ENCODE measurements at places on chromosomes 11 and 22.

DNA sequence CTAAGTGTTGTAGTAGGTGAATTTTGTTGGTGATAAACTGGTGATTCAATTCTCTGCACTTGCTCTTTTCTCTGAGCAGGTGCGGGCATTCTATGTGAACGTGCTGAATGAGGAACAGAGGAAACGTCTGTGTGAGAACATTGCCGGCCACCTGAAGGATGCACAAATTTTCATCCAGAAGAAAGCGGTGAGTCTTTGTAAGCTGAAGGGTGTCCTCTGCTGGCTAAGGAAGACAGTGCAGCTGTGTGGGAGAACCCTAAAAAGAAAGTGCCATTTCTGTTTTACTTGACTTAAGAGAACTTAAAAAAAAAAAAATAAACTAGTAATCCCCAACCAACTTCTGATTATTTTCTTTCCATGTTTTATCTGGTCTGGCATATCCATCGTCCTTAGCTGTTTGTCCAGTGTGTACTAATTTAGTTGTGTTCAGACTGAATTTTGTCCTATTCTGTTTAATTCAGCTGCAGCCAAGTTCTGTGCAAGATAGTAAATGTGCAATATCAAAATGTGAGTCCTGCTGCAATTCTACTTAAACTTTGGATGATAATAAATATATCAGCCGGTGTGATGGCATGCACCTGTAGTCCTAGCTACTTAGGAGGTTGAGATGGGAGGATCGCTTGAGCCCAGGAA is 29.6 kb downstream of the CAT start:
- DNase-seq: no peak

DNA sequence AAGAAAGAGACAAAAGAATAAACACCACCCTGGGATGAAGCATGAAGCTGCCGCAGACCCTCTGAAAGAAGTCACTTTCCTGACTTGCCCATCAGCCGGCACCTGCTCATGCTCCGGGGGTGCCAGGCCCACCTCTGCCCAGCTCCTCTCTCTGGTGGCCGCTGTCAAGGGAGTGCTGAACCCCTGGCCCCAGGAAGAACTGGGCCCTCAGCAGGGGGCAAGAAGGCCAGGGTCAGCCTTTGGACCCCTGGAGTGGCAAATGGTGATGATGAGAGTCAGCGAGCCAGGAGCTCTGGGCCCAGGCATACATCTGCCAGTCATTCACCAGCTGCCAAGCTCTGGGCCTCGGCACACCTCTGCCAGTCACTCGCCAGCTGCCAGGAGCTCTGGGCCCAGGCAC is 17.4 kb downstream of the TTLL8 start:
- DNase-seq: no peak

GRCh38 chr22:44793106-44793505 is 40.7 kb downstream of the ARHGAP8 start:
- DNase-seq: no peak

- no peak for DNase-seq
These were observed 302.6 kb upstream of the FAT3 start for GRCh38 chr11:91921974-91922373.

DNA sequence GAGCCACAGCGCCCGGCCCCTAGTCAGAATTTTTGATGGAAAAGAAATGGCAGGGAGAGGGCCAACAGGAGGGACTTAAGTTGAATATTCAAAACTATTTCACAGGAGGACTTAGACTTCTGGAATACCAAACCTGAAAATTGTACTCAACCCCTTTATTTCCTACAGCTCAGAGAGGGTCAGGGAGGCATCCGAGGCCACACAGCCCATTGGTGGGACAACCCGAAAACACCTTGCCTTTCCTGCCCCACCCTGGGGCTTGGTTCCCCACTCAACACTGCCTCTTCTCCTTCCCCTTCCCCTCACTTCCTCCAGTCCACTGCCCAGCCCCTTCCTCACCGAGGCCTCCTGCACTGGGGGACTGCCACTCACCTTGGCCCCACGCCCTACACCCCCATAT is 1.4 kb downstream of the NAALADL1 start:
- no peak for DNase-seq

DNA sequence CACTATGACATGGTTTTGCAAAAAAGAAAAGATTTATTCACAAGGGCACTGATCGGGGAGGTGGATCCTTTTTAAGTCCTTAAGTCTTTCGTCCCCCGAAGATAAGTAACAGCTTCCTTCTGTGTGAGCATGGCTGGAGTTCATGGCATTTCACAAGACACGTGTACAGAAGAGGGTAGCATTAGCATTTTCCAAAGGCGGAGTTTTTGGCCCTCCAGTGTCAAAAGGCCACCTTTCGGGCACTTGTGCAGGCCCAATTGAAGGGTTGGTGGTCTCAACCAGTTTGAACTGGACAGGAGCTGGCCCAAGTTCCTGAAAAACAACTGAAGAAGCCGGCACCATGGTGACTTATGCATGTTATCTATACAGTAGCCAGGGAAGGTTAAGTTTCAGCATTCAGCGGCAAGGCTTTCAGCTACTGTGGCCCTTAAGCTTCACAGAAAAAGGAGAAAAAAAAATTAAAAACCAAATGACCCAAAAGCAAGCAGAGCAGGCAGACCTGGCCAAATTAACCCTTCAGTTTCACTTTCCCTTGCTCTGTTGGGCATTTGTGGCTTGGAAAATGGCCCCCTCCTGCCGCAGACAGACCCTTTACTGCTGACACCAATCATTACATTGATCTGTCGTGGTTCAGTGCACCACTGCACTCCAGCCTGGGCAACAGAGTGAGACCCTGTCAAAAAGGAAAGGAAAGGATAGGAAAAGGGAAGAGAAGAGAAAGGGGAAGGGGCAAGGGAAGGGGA is 18.7 kb downstream of the ZNF74 start:
- no peak for DNase-seq

DNA sequence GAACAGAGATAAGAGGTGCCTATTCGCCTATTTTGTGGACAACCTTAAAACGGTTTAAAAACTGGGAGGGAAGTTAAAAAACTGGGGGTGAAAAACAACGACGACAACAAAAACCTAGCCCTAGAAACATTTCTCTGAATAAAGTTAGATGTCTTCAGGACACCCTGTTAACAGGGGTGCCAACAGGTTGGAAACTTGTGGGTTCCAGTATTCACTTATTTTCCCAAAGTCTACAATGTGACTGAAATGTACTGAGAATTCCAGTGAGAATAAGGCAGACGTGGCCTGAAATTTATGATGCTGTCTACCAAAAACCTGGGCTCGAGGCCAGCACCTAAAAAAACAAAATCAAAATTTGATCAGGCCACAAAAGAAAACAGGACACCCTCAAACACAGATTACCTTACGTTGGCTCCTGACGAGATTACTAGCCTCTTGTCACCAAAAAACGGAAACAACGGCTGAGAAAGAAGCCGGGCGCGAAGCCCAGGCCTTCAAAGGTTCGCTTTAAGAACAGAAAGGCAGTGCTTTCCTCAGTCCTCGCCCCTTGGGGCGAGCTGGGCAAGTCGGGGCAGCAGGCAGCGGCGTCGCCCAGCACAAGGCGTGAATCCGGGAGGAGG is 906 bp downstream of the CCDC90B start:
- DNase-seq: no peak

GRCh38 chr22:40624770-40625169 is 11.7 kb downstream of the MRTFA start:
- no peak for DNase-seq

- DNase-seq: no peak
These were observed 2.8 kb upstream of the BCO2 start for GRCh38 chr11:112172362-112172994.

DNA sequence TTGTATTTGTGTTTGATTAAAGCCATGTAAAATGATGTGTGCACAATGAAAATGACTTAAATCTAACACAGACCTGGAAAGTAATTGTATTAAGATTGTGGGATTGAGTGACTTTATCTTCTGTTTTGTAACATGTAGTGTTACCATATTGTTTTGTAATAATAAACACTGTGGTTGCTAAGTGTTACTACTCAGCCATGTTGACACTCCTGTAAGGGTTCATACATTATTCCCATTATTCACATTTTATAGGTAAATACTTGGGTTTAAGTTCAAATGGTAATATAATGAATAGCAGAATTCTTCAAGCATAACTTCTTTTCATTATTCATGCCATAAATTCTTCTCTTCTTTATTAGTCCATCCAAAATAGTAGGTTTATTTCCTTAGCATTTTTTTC is 69.0 kb downstream of the ZC3H12C start:
- no peak for DNase-seq

GRCh38 chr11:111603611-111604130 is 1.4 kb downstream of the SIK2 start:
- no peak for DNase-seq

- no peak for DNase-seq
These were observed 13.8 kb downstream of the FLI1 start for GRCh38 chr11:128707681-128708080.

DNA sequence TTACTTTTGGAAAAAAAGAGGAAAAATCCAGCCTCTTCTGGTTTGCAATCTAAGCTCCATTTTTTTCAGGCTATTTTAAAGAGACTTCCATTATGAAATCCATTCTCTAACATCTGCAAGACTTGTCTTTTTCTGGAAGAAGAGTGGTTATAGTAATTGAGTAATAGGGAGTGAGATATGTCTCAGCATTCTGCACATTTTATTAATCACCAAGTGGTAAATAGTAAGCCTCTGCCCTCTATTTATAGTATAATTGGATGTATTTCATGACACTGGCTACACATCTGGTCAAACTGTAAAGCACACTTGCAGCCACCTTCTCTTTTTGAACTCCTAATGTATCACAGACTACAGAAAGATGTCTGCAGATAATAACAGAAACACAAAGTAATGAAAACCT is 391.1 kb downstream of the ETS1 start:
- no peak for DNase-seq

All from substantia nigra (tissue), 51 donors.